Uterus (tissue), 4 donors: ENCODE measurements at places on chromosomes 5 and 9.

DNA sequence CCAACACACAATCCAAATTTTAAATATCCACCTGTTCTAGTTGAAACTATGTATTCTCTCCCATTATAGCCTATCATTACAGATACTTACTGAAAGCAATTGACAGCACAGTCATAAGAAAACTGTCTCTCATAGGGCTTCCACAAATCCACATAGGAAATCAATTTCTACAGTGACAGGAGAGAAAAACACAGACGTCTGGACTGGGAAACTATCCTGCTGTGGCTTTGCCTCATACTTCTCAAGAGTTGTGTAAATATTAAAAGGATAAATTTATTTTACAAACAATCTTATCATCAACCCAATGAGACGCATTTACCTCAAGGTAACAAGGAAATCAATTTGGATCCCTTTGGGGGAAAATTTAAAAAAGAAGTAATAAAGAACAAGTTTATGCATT lies 517.5 kb downstream of the EFNA5 start:
- no peak for DNase-seq

GRCh38 chr5:149372076-149372795 lies 6.9 kb downstream of the IL17B start:
- DNase-seq, result no peak

- no peak for DNase-seq
Observed at GRCh38 chr5:1666812-1667588, 132.6 kb downstream of the MRPL36 start.

- DNase-seq, result no peak
Observed at GRCh38 chr9:130531670-130532069, 47.7 kb upstream of the FUBP3 start.

- DNase-seq, result no peak
Observed at GRCh38 chr9:106577121-106577520, 285.8 kb upstream of the ZNF462 start.

GRCh38 chr5:154535535-154535934 lies 57.5 kb upstream of the HAND1 start:
- DNase-seq, result no peak

DNA sequence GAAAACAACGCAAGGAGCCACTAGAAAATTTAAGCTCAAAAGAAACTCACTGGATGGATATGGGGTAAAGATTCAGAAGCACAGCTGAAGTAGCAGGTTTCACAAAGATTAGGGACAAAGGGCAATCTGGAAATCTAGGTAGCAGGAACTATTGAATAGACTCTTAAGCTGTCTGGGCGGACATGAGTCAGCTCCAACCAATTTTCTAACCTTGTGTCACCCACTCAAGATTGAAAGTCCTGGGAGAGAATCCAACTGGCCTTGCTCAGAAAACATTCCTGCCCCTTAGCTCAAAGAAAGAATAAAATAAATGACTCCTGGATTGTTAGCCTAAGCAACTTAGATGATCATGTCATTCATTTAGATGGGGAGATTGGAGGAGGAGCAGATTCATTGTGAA lies 69.2 kb downstream of the STK32A start:
- DNase-seq, result no peak

DNA sequence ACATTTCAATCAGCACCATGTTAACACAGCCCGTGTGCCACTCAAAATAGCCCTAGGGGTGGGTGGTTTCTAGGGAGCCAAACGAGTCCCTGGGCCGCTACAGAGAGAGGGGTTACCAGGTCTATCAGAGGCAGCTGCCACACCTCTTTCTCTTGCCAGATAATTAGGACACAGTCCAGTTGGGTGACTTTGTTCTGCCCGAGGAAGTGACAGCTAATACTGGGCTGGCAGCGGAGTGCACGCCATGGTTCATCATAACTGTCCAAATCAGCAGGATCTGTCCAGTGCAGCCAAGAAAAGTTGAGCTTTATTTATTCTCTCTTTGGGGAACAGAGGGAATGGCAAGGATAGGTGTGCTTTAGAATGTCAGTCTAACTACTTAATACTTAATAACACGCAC lies 583.8 kb downstream of the BRINP1 start:
- DNase-seq, result no peak

DNA sequence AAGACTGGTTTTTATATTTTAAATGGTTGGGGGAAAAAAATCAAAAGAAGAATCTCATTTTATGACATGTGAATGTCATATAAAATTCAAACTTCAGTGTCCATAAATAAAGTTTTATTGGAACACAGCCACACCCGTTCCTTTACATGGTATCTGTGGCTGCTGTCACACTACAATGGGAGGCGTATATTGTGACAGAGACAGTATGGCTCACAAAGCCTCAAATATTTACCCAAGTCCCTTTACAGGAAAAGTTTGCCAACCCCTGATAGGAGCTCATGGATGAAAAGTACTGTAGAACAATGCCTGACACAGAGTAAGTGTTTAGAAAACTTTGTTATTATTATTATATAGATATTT lies 5.2 kb upstream of the DUSP1 start:
- no peak for DNase-seq

GRCh38 chr9:61669352-61669751 lies 479.5 kb downstream of the SPATA31A7 start:
- DNase-seq, result no peak

DNA sequence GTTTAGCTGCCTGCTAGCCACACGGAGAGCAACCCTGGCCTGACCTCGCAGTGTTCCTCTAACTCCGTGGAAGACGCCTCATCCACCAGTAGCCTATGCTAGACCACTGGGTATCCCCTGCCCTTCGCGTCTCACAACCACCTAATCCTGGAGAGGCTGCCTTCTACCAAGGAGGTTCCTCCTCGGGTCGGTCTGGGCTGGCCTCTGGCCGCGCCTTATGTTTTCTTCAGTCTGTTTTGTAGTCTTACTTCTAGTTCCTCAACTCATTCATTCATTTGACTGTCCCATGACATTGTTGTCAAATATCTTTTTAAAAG lies 1.6 kb upstream of the TPM2 start:
- no peak for DNase-seq

GRCh38 chr9:35680331-35681105 lies 6.8 kb downstream of the CA9 start:
- no peak for DNase-seq

DNA sequence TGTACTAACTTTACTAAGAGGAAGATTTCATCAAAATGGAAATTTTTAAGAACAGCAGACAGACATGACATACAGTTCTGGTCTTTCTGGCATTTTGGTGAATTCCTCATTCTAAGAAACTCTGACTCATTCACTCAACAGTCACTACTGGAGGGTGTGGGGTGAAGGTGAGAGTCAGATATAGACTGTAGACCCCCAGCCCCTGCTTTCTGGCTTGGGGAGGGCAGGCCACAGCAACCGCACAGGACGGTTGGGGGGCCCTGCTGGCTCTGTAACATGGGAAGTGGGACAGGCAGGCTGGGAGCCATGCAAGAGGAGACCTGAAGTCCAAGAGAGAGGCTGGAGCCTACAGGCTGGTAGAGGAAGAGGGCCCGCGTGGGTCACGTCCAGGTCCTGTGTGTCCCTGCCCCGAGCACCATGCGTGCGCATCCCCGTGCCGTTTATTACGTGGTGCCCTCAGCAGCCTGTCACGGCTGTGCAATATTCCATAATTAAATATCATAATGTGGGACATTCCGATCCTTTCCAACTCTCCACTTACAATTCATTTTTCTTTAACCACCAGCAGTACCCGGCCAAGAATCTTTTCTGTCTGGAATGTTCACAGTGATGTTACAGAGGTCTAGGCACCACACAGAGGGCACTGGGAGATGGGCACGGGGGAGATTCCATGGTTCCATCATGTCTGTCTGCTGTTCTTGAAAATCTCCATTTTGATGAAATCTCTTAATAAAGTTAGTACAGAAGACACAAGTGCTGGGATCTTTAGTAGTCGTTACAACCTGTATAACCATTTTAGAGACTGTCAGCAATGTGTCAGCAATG lies 75.5 kb downstream of the SEMA4D start:
- no peak for DNase-seq

GRCh38 chr9:93843396-93843795 lies 111.8 kb downstream of the BARX1 start:
- DNase-seq, result no peak

GRCh38 chr5:109703166-109703565 lies 13.4 kb downstream of the MAN2A1 start:
- no peak for DNase-seq

- no peak for DNase-seq
Observed at GRCh38 chr9:3948826-3949556, 350.9 kb downstream of the GLIS3 start.

DNA sequence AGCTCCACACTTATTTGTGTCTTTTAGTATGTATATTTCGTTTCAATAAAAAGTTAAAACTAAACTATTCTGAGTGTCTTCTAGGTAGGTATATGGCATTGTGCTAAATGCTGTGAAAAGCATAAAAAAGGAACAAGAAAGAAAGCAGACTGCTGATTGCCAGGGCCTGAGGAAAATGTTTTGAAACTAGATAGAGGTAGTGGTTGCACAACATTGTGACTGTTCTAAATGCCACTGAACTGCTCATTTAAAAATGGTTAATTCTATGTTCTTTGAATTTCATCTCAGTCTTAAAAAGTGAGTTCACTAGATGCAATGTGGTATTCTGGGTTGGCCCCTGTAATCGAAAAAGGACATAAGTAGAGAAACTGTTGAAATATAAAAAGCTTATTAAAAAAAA lies 2.6 kb upstream of the ALAD start:
- DNase-seq, result no peak
